ENCODE measurements at places on chromosomes 12 and 14.

- peak; percentile 48 for DNase-seq
Observed at GRCh38 chr12:42698213-42698612, 108.7 kb upstream of the PRICKLE1 start.

DNA sequence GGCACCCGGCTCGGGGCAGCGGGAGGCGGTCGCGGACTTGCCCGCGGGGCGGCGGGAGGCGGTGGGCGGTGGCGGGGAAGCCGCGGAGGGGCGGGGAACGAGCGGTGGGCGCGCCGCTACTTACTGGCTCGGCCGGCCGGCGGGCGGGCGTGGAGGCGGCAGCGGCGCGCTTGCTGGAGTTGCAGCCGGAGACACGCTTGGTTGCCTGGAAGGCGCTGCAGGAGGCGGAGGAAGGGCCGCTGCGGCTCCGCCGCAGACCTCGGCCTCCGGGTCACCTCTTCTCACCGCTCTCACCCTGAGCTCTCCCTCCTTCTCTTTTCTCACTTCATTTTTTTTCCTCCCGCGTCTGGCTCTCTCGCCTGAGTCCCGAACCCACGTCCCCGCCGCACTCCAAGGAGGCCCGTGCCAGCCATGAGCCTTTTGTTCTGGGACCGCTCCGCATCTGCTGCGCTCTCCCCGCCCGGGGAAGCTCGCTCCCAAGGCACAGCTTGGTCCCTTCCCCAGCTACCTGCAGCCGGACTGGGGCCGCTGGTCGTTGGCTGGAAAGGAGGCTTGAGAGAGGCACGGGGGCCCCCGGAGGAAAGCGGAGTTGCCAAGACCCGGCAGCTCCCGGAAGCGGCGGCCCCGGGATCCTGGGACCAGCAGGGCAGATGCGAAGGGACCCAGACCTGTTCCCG lies 592 bp upstream of the KCNK10 start:
- peak; percentile 4 for DNase-seq

GRCh38 chr14:75851574-75851866 lies 130.3 kb downstream of the TGFB3 start:
- DNase-seq: no peak

DNA sequence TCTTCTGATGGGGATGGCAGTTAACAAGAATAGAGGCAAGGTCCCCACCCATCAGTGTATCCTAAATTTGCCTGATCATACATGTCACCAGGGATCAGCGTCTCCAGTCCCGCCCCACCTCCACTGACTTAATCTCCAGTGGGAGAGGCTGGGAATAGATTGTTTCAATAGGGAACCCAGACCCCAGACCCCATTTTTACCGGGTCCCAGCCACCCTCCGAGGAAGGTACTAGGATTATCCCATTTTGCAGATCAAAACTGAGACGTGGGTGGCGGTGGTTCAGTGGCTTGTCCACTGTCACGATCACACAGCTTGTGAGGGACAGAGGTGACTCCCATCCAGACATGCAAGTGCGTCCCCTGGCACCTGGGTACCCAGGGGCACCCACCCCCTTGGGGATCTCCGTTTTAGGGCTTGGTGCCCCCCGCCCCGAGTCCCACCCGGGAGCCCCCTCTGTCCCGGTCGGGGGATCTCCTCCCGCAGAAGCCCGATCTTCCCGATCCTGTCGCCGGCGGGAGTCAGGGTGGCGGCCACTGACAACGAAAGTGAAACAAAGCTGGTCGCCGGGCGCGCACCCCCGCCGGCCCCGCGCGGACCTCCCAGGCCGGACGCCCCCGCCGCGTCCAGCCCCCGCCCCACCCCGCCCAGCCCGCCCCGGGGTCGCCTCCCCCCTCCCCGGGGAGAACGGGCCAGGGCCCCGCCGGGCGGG lies 523 bp downstream of the WSB2 start:
- DNase-seq: peak; percentile 17

Data from fibroblast of skin of right quadriceps (primary cell).